ENCODE measurements at places on chromosomes 7 and 10.
A peak's percentile ranks its signal among the peaks of the same experiment; 100 is the strongest.

DNA sequence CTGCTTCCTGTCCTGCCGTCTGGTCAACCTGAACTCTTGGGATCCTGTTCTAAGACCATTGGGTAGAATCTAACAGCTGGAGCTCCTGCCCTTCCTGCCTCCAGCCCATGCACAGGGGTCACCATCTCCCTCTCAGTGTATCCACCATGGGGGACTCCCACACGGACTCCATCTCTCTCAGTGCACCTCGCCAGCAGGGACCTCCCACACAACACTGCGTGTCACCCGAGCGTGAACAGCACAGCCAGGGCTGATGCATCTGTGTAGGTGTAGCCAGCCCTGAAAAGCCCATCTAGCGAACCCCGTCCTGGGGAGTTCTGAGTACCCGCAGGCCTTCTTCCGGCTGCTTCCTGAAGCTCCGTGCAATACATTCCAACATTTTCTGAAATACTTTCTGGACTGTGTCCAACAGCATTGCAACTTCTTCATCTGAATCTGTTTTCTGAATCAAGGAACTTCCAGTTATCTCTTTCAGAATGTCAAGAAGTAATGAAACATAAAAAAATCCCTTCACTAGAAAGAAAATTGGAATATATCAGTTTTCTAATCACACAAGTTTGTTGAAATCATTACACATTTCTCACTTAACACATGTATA, 52.5 kb downstream of the NCAPG2 start:
- peak; percentile 27 for DNase-seq

DNA sequence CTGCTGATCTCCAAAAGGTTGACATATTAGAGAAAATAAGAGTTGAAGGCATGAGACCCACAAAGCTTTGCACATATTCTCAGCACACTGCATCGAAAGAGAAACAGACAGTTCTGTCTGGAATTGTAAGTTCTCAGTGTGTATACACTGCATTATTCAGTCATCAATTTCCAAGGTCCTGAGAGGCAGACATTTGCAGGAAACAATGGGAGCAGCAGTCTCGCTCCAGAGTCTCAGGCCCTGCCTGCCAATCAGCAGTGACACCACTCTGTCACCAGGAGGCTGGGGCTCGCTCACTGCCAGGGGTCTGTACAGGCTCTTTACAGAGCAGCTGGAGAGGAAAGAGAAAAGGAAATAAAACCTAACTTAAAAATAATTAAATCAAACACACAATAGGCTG, 36.3 kb downstream of the JAZF1 start:
- DNase-seq = no peak

DNA sequence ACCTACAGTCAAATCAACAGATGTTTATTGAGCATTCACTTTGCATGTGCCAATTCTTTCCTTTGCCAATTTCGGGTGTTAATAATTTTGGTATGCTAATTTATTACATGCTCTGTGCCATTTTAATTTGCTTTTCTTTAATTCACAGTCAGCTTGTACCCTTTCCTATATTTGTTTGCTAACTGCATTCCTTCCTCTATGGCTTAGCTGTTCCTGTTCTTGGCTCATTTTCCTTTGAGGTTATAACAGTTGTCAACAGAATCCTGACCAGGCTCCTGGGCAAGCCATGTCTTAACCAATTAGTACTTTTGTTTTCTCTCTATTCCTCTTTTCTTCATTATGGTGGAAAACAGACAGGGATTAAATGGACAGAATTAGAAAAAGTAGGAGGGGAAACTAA, 73.6 kb upstream of the RPA3 start:
- DNase-seq = no peak

- DNase-seq = no peak
Observed at GRCh38 chr7:102252366-102252982, 34.2 kb upstream of the SH2B2 start.

DNA sequence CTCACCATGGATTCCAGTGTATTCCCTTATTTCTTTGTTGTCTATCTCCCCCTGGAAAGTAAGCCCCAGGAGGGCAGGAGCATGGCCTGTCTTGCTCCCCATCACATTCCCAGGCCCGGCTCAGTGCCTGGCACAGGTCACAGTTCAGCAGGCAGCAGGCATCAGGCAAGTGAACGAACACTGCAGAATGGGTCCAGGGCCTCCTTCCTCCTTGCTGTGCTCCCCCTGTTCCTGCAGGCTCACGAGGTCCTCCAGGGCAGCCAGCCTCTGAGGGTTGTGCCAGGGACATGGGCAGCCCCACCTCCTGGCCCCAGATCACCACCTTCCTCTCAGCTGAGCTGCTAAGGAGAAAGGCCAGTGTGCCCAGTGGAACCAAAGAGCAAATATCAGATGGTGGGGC, 41.8 kb downstream of the PDLIM1 start:
- DNase-seq = no peak

DNA sequence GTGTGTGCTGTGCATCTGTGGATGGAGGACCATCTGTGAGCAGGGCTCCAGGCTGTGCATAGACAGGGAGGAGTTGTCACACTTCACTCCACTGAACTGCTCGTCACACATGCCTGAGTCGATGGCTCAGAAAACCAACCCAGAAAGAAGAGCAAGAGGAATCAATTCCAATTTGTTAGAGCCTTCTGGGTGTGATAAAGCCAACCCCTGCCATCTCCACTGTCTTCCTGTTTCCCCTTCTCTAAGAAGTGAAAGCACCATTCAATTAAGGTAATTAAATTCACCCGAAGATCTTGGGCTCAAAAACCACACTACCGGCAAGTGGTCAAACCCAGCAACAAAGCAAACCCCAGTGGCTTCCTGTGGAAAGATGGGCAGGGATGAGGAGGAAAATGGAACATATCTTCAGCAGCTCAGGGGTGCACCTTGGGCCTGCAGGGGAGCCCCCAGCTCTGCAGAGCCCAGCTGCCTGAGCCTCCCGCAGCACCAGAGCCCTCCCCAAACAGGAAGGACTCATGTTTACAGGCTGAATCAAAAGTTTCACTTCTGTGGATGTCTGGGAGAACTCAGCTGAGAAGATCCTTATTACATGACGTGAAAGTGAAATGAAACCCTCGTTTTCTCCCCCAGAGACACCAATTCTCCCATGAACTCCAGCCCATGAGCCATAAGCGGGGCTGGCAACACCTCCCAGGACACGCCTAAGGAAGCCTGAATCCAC, 10.9 kb downstream of the C10orf71 start:
- no peak for DNase-seq

GRCh38 chr10:101303087-101303703, 50.8 kb upstream of the BTRC start:
- DNase-seq = no peak

GRCh38 chr10:86292462-86293395, 73.9 kb downstream of the GRID1 start:
- DNase-seq = no peak

DNA sequence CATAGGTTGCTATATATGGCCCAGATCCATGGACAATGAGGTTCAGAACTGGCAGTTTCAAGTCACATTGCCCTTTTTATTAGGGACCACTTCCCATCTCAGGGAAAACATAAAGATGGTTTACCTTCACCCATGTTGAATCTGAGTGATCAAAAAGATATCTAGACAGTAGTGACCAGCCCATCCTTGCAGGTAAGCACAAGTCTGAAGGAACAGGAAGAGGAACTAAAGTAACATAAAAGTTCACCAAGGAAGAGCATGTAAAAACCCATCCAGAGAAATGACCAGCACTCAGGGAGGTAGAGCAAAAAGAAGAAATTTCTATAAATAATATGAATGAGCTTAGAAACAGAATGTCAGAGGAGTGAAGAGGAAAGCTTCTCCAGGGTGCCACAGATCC, 382.5 kb downstream of the PARD3 start:
- no peak for DNase-seq

DNA sequence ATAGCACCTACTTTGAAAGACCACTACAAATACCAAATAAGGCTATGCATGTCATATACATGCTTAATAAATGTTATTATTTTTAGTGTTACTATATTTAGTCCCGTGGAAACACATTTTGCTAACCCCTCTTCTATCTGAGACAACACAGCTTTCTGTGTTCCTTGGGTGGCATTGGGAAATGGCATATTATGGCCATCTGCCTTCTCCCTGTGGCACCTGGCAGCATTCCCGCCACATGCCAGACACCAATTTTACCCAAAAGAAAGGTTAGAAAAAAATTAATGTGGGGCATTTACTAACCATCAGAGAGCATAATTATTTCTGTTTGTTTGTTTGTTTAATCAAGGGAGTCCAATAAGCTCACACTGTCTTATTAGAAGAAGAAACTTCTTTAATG, 168.6 kb upstream of the ETV1 start:
- DNase-seq = no peak

GRCh38 chr10:110431659-110432058, 66.0 kb upstream of the DUSP5 start:
- no peak for DNase-seq

DNA sequence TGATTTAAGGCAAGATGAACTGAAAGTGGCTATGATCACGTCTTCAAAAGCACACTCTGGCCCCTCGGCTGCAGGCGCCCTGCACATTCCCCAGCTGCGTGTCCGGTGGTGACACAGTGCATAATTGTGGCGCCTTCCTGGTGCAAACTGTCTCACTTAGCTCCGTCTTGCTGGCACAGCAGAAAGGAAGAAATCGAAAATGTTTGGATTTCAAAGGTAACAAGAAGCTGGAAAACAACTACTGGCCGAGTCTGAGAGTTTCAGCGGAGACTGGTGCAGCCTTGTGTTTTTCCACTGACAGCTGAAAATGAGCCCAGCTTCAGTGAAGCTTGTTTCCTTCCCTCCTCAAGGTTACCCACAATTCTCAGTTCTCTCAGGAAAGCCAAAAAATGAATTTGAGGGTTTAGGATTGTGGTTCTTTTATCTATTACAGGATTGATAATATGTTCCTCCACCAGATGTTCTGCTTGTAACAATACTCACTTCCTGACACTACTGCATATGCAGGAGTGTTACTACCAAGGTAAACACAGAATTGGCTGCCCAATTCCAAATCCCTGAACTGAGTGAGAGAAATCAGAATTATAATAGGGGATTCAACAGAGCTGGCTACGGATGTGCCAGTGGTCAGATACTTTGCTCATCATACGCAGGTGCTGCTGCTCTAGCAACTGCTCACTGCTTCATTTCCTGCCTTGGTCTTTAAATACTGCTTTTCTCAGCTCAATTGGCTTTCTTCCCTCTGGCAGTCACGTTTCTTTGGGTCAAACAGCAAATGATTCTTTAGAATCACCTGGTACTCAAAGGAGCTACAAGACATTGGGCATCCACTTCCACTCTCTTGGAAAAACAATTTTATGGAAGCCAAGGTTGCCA, 63.7 kb downstream of the TRUB1 start:
- no peak for DNase-seq

- DNase-seq = no peak
Observed at GRCh38 chr7:95102662-95103061, 195.3 kb downstream of the PPP1R9A start.

GRCh38 chr10:22750131-22750530, 35.8 kb upstream of the PIP4K2A start:
- no peak for DNase-seq

- no peak for DNase-seq
Observed at GRCh38 chr7:156032973-156033372, 220.7 kb upstream of the SHH start.

- DNase-seq = no peak
Observed at GRCh38 chr10:31723106-31723750, 205.4 kb downstream of the ARHGAP12 start.

GRCh38 chr7:17983221-17984062, 43.1 kb upstream of the SNX13 start:
- DNase-seq = no peak

- no peak for DNase-seq
Observed at GRCh38 chr7:79927116-79927515, 207.5 kb upstream of the GNAI1 start.

DNA sequence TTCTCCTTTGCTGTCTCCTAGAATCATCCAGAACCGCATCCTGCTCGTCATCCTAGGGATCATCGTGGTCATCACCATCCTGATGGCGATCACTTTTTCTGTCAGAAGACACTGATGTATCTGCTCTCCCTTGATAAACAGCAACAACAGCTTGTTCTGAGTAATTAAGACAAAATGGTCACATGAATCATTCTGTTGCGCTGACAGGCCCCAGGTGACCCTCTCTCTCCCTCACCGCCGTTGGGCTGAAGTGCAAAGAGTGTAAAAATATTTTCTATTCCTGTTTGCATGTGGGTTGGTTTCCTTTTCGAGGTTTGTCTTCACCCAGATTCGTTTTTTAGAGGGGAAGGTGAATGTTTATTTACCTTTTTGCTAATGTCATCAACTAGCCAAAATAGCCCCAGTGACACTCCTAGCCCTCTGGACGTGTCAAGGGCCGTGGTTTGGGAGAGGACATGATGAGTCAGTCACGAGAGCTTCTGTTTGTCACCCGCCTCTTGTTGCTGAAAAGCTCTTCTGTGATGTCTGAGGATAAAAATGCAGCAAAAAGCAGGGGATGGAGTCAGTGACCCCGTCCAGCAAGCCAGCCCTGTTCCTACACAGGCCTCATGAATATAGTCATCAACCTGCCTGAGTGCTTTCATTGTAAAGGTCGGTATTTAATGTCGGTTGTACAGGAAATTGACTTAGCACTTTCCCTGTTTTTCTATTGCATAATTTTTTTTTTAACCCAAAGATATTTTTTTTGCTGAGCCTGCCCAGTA, 134.6 kb upstream of the TCF7L2 start:
- DNase-seq = peak; percentile 6

DNA sequence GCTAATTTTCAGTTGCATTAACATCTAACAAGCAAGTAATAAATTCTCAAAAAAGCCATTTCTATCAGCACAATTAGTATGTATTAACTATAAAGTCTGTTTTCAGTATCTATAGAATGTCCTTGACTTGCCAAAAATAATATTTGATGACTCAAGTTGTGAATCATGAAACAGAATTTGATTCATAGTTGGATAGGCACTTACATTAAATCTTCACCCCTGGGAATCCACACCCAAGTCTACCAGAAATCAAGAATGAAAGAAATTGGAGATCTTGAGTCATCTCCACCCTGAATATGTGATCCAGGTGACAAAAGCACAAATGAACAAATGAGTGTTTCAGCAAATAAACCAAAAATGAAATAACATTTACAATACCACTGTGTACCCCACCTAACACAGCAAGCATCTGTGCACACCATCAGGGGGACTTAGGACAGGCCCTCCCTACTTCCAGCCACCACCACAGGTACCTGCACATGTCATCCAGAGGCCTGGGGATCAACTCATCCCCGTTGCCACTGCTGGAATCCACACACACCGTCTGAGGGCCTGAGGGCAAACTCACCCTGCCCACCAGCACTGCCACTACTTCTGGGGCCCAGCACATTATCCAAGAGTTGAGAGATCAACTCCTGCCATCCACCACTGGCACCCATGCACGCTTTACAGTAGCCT, 160.1 kb downstream of the MTERF1 start:
- peak; percentile 47 for DNase-seq
